ENCODE measurements at places on chromosomes 16 and 17.

DNA sequence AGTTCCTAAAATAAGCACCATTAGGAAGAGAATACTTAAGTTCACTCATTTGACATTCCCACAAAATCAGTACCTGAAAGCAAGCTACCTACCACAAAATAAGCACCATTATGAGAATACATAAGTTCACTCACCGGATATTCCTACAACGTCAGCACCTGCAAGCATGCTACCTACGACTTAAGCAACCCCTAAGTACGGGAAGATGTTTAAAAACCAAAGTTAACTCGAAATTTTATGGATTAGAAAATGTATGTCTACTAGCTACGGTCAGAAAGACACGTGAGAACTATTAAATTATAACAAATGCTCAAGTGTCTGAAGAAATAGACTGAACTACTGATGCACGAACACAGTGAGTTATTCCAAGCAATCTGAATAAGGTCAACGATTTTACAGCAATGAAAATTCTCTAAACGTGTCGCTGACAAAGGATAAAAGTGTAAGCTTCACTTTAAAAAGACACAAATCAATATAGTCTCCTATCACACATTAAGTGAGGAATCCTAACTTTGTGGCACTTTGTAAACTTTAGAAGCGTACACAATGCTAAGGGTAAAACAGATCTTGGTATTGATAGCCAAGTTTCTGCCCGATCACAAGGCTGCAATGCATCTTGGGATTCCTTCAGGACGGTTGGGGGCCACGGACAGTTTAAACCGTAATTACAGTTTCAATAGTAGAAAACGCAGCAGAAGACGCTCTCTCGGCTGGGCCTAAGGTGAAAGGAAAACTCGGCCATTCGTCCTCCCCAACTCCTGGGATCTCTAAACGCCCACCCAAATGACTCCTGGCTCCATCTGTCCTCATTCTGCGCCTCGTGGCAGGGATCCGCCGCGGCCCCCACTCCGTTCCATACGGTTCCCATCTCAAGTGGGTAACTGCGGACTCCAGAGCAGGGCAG, 1.3 kb downstream of the GSPT1 start:
- DNase-seq = no peak

DNA sequence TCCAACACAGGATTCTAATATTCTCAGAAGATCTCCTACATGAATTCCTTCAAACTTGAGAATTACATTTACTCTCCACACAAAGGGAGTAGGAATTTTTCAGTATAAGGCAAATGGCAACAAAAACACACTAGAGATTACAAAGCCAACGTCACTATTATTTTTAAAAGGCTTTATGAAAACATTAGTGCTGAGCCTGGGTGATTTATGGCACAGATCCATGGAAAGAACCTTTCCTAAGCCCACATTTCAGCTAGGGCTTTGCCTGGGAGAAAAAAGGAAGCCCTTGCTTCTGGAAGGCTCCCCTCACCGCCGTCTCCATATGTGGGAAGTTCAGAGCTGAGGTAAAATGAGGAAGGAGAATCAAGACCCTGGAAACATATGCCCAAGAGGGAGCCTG, 499.4 kb upstream of the HSBP1 start:
- no peak for DNase-seq

DNA sequence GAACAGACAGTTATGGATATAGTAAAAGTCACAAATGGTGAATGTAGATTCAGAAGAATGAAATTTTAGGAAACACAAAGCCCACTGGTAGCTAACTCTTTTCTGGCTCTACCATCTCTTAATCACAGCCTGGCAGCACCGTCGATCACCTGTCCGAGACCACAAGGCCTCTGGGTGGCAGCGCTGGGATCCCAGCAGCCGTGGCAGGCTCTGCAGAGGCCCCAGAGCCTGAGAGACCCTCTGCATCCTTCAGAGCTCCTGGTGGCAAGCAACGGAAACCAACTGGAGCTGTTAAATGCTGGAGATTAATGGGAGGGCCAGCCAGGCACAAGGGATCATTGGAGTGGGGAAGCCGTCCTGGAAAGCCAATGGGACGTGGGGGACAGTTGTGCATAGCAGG, 26.3 kb downstream of the LAT start:
- DNase-seq = peak; percentile 13

GRCh38 chr16:68700120-68700519, 37.0 kb upstream of the CDH1 start:
- DNase-seq = no peak

DNA sequence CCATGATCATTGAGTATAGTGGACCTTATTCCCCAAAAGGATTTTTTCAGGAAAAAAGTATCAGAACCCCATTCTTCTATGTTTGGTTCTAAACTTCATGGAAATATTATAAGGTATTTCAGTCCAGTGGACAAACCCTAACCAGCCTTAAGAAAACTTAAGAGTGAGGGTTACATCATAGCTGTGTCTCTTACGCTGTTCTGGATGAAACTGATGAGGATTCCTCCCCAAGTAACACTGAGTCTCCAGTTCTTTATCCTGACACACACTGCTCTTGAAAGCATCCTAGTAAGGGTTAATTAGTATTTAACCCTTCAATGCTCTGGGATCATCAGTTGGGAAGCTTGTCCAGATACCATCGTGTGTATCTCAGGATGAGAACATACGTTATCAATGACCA, 5.0 kb downstream of the LYRM1 start:
- no peak for DNase-seq

DNA sequence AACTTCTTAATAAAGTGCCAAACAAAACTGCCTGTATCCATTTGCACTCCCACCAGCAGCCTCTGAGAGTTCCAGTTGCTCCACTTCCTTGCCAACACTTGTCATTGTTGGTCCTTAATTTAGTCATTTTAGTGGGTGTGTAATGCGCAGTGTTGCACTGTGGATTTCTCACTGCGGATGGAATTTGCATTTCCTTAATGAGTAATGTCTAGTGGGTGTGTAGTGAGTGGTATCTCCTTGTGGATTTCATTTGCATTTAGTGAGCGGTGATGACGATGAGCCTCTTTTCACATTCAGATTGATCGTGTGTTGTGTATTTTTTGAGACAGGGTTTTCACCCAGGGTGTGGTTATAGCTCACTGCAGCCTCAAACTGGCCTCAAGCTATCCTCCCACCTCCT, 4.1 kb upstream of the MSLN start:
- DNase-seq = no peak

GRCh38 chr16:66720766-66721165, 24.2 kb upstream of the CMTM4 start:
- DNase-seq = no peak

DNA sequence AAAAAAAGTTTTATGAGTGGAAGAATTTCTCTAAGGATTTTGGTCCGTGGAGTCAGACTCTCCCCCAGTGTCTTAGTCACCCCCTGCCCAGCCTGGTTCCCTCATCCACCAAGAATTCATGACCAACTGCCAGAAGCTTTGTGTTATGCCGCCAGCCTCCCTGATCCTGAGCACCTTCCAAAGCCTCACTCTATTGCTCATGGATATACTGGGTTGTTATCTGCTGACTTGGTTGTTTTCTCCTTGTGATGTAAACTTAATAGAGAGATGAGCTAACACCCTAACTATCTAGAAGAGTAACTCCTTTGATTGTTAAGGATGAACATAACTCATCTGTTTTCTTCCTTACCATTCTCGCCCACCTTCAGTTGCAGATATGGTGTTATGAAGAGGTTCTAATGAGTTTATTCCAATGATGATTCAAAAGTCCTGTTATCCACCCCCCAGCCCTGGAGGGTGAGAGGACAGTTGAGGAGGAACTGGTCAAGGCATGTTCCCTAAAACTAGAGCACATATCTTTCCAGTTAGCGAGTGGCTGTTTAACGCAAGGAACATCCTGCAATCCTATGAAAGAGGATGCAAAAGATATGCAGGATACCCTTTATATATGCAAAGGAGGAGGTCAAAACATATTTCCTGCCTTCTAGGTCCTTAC, 1.5 kb upstream of the PSMD3 start:
- no peak for DNase-seq

- DNase-seq = no peak
Measured at GRCh38 chr16:84194470-84195200, 3.7 kb downstream of the ADAD2 start.

GRCh38 chr17:80086081-80086480, 15.3 kb upstream of the GAA start:
- DNase-seq = no peak

- no peak for DNase-seq
Measured at GRCh38 chr17:27601975-27602302, 29.0 kb upstream of the LGALS9 start.

GRCh38 chr17:79137015-79137788, 62.6 kb downstream of the ENGASE start:
- DNase-seq = no peak

GRCh38 chr16:75029854-75030253, 31.0 kb downstream of the ZNRF1 start:
- DNase-seq = no peak

GRCh38 chr16:6356911-6357310, 975.7 kb upstream of the RBFOX1 start:
- no peak for DNase-seq

- DNase-seq = no peak
Measured at GRCh38 chr17:9971991-9972390, 66.9 kb upstream of the RCVRN start.

- DNase-seq = no peak
Measured at GRCh38 chr16:69169051-69169450, 17.9 kb upstream of the SNTB2 start.

DNA sequence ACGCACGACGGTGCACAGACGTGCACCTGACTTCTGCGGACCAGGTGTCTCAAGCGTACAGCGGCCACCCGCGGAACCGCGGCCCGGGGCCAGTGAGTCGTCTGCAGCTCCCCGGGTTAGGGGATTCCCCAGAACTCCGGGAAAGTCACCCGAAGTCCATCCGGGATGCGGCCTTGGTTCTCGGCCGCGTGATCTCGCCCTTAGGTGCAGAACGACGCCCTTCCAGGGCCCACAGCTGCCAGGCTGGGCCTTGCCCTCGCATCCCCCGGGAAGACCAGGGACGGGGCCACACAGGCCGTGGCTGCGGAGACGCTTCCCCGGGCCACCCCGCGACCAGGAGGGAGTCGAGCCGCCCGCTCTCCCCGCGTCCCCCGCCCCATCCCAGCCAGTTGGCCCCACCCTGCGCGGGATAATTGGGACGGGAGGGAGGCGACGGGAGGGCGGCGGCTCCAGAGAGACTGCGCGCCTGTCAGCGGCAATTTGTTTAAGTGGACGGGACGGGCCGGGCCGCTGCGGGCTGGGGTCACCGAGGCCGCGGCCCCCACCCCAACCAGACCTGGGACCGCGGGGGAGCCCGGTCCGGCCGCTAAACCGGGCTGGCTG, 3.6 kb upstream of the TBX2 start:
- DNase-seq = no peak

- DNase-seq = no peak
Measured at GRCh38 chr16:12327971-12328726, 351.6 kb downstream of the SNX29 start.

DNA sequence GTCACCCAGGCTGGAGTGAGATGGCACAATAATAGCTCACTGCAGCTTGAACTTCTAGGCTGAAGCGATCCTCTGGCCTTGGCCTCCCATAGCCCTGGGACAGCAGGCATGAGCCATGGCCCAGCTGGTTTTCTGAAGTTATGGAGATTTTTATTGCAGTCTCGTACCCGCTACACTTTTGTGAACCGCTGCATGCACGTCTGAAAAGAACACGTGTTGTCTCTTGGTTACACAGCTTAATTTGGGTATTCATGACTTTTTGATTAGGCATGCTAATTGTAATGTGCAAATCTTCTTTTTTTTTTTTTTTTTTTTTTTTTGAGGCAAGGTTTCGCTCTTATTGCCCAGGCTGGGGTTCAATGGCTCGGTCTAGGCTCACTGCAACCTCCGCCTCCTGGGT, 13.4 kb downstream of the SLC25A10 start:
- DNase-seq = no peak

GRCh38 chr17:81870131-81870980, 781 bp downstream of the ARHGDIA start:
- no peak for DNase-seq

- no peak for DNase-seq
Measured at GRCh38 chr17:80692931-80693467, 148.4 kb downstream of the RPTOR start.

GRCh38 chr16:28943281-28943680, 7.5 kb upstream of the NFATC2IP start:
- no peak for DNase-seq

DNA sequence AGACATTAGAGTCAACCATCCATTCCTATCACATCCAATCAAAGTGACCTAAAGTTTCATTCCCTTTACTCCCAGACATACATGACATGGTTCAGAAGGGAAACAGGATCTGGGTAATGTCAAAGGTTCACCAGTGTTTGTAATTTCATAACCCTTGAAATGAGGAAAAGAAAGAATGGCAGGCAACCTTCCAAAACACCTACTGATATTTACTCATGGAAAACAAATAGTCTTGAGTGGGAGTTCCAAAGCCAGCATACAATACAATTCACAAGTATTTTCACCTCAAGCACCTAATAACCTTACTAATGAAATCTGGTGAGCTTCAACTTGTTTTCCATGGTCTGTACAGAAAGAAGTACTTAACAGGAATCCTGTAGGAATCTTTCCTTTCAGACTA, 72.5 kb upstream of the AXIN2 start:
- DNase-seq = no peak

GRCh38 chr17:77723071-77723908, 235.2 kb upstream of the TNRC6C start:
- no peak for DNase-seq

- no peak for DNase-seq
Measured at GRCh38 chr17:39556423-39556822, 51.3 kb downstream of the NEUROD2 start.

- peak; percentile 1 for DNase-seq
Measured at GRCh38 chr16:27431773-27432532, 30.0 kb downstream of the IL21R start.

GRCh38 chr16:57257455-57258070, 12.5 kb downstream of the ARL2BP start:
- no peak for DNase-seq

DNA sequence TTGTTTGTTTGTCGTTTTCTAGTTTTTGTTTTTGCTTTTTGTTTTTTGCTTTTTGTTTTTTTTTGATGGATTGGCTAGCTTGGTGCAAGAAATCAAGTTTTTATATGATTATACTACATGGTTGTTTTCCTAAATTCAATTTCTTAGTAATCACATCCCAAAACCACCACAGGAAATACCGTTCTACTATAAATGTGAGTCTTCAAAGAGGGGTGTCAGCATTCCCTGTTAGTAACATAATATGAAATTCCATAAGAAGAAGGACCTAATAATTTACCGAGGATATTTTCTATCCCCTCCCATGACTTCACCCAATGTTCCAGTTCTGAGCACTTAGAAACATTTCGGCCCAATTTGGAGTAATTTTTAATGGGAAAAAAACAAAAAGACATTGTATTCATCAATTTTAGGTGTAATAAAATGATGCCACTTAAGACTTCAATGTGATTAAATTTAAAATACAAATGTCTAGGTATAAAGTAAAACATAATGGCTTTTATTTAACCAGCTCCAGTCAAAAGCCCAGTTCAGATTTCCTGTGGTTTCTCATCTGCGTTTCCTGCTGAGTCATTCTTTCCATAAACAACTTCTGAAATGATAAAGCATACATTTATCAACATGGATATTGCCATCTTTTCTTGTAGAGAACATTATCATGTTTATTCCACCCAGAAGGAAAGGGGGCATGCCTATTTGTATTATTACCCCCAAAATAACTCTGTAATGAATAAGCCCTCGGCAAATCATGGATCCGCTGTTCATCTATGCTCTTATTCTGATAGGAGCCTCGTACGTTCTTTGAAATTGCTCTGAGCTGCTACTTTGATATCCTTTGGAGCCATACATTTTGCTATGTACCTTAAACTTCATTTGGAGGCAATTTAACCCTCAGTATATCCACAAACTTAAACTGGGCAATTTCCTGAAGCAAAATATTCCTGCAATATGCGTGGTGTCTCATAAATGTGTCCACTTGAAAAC, 28.1 kb downstream of the HSBP1 start:
- DNase-seq = no peak

GRCh38 chr17:76953066-76953465, 84.9 kb downstream of the MGAT5B start:
- DNase-seq = no peak

All from endothelial cell (in vitro differentiated cells).